ENCODE measurements at places on chromosomes 6 and 20.

GRCh38 chr6:127950566-127951145, 49.8 kb upstream of the THEMIS start:
- DNase-seq = no peak

- DNase-seq = no peak
Measured at GRCh38 chr6:87925373-87926060, 122.1 kb upstream of the SPACA1 start.

DNA sequence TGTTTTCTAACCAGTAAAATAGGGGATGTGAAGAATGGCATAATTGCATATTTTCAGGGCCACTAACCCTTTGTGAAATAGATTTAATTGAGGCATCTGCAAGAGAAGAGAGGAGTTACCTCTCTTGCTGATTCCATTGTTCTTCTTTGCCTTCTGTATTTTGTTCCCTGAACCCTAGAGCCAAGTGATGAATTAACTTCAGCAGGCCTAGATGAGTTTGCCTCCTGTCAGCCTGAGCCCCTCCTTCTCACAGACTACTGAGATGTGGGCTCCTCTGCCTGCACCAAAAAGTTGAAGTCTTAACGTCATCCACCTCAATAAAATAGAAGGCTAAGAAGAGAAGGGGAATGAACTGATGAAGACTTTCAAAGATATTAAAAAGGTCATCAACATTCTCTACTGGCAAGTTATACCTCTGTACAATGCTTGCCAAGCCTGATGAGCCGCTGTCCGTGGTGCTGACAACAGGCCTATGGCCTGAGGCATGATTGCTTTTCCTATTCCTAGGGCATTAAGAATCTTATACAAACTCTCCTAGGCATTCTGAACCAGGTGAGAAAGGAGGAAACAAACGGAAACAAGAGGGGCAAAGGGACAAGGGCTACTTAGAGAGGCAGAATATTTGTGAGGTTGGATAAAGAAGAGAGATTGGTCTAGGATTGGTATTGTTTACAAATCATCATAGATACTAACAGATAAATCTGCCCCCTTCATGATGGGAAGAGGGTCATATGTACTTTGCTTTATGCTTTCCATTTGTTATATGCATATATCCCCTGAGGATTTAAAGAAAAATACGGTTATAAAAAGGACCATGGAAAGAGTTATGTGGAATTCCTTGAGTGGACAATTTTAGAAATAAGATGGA, 46.8 kb downstream of the CD24 start:
- peak; percentile 26 for DNase-seq

DNA sequence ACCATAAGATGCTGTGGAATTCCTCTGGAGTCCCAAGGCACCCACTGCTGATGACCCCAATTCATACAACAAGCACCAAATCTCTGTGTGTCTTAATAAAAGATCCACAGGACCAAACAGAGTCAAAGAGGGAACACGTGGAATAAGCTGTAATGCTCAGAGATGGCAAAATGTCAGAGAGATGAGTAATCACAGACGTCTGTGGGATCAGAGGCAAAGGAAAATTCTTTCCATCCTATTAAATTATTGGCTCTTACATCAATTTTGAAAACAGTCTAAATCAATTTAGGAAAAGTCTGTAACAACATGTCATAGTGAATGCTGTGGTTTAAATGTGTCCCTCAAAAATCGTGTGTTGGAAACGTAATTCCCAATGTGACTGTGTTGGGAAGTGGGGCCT, 17.5 kb upstream of the SAMD3 start:
- no peak for DNase-seq

DNA sequence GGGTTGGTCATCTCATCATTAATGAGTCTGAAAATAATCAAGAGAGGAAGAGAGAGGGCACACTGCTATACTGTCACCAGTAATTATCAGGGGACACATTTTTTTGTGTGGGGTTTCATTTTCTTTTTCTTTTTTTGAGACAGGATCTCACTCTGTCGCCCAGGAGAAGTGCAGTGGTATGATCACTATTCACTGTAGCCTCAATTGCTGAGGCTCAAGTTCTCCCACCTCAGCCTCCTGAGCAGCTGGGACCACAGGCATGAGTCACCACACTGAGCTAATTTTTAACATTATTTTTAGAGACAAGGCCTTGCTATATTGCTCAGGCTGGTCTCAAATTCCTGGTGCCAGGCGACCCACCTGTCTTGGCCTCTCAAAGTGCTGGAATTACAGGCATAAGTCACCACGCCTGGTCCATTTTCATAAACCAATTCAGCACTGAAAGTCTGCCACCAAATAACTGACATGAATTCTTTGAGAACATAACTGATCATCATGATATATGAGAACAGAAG, 43.3 kb downstream of the EPHA7 start:
- DNase-seq = no peak

- peak; percentile 48 for DNase-seq
Measured at GRCh38 chr6:2353412-2354137, 108.2 kb upstream of the GMDS start.

GRCh38 chr6:74366634-74367033, 670.6 kb downstream of the CD109 start:
- no peak for DNase-seq

DNA sequence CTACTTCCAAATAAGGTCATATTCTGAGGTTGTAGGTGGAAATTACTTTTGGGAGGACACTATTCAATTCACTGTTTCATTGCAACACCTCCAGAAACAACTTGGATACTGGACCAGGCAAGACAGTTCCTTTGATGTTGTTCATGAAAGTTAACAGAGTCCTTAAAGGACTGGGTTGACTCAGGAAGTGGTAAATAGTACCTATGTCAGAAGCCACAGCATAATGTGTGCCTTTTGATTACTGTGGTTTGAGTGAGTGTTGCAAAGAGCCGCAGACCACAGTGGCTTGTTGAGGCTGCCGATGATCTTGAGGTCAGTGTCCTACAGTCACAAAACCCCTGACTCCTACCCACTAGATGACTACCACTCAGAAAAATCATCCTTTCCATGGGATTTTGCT, 10.9 kb downstream of the IL20RA start:
- DNase-seq = peak; percentile 97

DNA sequence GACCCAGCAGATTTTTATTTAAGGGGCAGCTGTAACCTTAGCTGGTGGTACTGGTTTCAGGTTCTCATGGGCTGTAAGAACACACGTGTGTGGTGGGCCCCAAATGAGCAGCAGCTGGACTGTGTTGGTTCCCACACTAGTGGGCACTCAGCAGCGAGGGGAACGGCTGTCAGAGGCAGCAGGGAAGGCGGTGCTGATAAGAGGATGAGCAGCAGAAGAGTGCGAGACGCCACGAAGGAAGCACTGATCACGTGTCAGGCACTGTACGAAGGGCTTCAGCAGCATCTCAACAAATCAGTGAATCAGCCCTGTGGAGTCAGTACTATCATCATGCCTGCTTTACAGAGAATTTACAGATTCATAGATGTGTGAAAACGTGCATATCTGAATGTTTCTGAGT, 41.0 kb upstream of the EMILIN3 start:
- no peak for DNase-seq

DNA sequence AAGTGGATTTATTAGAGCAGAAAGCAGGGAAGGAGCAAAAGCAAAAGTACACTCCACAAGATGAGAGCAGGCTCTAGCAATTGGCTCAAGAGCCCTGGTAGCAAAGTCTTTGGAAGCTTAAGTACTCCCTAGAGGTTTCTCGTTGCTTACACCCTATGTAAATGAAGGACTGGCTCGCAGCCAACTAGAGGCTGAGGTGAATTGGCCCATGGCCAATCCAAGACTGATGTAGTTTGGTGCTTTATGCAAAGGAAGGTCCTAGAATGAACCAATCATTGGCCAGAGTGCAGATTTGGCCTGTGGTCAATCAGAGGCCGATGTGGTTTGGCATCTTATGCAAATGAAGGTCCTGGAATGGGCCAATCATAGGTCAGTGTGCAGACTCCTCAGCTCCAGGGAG, 191.3 kb upstream of the ARID1B start:
- DNase-seq = no peak

GRCh38 chr20:36431604-36432003, 109.7 kb upstream of the MYL9 start:
- DNase-seq = no peak

- DNase-seq = no peak
Measured at GRCh38 chr20:34949120-34949519, 6.5 kb downstream of the GSS start.

- no peak for DNase-seq
Measured at GRCh38 chr6:96809119-96809518, 28.2 kb downstream of the GPR63 start.

DNA sequence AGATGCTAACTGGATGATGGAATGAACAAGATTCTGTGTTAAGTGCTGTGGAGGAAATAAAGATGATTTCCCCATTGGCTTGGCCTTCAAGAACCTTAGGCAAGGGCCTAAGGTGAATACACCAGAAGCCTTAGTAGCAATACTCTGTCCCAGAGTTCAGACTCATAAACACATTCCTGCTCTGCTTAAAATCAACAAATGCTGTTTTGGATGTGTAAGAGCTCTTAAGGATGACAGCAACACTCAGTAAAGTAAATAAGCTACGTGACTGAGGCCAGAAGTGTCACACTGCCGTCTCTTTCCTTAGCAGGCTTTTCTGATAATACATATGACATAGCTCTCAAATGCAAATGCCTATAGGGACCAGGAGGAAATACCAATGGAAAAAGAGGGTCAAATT, 90.6 kb downstream of the EYA2 start:
- no peak for DNase-seq

DNA sequence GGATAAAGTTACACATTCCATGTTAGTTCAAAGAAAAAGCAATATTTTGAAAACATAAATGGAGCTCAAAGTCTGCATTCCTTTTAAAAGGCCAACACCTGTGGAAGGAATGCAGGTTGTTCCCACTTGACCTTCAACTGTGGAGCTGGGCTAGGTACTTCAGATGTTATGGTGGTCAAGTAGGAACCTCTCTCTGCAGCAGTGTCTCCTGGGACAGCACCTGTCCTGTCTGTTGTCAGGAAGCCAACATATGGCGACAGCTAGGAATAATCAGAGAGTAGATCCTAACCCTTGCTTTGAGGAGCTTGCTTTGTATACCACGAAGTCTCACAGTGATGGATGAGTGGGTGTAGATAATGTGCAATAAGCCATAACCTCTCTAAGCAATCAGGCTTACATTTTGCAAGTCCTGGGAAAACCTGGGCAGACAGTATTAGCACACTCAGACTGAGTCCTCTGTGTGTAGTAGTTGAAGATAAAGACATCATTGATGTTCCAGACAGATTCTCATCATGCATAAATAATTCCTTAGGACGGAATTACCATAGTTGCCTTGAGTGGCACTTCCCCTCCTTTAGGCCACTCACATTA, 347.5 kb downstream of the PRL start:
- peak; percentile 22 for DNase-seq

DNA sequence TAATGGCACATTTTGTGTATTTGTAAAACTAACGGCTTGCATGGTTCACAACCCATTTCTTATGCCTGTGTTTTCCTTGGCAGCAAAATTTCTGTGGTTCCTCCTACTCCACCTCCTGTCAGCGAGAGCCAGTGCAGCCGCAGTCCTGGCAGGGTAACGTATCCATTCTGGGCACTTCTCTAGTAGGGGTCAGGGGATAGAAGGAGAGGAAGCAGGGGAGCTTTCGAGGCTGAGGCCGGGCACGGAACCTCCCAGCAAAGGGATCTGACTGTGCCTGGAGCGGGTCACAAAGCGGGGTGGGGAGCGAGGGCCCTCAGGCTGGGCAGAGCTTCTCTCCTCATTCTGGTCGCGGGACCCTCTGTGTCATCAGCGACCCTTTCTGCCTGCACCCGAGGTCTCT, 58.4 kb downstream of the SYTL3 start:
- DNase-seq = no peak

- peak; percentile 62 for DNase-seq
Measured at GRCh38 chr6:163956571-163957407, 542.3 kb downstream of the QKI start.

DNA sequence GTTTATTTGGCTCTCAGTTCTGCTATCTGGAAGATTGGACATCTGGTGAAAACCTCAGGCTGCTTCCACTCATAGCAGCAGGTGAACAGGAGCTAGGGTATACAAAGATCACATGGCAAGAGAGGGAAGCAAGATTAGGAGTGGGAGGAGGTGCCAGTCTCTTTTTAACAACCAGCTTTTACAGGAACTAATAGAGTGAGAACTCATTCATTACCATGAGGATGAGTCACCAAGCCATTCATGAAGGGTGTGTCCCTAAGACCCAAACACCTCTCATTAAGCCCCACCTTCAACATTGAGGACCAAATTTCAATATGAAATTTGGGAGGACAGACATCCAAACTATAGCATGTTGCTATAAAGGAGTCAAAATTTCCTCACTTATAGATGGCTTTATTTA, 85.4 kb upstream of the HCRTR2 start:
- DNase-seq = peak; percentile 17

GRCh38 chr6:157393669-157394327, 12.8 kb downstream of the ZDHHC14 start:
- DNase-seq = no peak

DNA sequence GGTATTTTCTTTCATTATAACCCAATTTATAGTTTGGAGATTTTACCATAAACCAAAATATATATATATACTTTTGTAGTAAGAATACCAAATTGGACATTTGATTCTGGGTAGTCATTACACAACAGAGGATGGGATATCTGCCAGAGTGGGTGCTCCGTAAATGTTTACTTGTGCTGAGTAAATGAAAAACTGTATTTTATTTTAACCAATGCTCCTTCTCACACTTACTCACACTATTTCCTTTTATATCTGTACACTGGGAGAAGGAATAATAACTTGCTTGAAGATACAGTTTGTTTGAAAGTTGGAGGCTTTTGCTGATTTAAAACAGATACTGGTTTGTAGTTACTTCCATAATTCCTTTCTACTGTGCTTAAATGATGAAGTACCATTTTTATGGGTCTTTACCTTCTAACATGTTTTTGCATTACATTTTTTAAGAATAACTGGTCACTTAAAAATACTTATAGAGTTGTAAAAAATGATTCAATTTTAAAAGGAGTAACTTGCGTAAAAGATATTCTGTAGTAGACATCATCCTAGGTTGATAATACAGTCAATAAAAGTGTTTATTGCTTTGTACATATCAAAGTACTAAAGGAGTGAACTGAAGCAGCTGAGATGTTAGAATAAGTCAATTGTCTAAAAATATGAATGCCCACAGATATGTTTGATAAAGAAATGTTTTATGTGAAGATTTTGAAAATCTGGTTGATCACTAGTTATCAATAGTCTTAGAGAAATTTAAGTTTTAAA, 411.7 kb downstream of the UTRN start:
- no peak for DNase-seq

DNA sequence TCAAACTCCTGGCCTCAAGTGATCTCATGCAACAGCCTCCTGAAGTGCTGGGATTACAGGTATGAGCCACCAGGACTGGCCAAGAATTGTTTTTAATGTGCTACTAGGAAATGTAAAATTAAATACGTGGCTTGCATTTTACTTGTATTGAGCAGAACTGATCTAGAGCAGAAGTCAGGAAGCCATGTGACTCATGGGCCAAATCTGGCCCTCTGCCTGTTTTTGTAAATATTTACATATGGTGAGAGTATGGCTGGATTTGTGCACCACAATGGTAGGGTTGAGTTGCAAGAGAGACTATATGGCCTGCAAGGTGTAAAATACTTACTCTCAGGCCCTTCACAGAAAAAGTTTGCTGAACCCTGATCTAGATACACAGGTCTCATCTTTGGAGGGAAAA, 75.8 kb downstream of the LAMP5 start:
- DNase-seq = no peak

GRCh38 chr6:68876792-68877493, 241.9 kb downstream of the ADGRB3 start:
- DNase-seq = peak; percentile 31

GRCh38 chr20:46757754-46758678, 48.6 kb downstream of the SLC2A10 start:
- peak; percentile 69 for DNase-seq

GRCh38 chr6:41581381-41581991, 35.3 kb downstream of the FOXP4 start:
- DNase-seq = no peak
